Amniotic stem cell (primary cell): ENCODE measurements at places on chromosomes 12 and 14.
A peak's percentile ranks its signal among the peaks of the same experiment; 100 is the strongest.

DNA sequence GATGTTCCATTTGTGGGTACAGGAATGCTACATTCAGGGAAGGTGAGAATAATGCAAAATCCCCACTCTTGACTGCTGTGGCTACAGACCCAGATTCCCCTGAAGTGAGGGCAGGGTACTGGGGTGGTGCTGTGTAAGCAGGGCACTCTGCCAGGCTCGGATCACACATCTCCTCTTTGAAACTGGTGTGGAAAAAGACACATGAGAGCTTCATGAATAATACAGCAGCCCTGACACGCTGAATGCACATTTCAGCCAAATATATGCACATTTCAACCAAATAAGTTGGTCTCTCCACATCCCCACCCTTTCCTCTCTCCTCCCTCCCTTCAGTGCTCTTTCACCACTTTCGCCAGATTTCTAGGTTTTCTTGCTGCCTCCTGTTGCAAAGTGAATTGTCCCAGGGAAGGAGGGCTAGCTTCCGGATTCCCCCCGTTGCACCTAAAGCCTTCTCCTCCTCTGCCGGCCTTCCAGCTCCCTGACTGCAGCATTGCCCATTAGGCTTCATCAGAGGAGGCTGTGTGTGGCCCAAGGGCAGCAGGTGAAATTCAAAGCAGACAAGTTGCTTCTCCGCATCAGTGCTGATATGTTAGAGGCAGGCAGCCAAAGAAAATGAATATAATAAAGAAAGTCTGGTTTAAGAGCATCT lies 118.2 kb upstream of the TMCC3 start:
- DNase-seq, result no peak

- no peak for DNase-seq
These were observed 34.2 kb downstream of the PTPRB start for GRCh38 chr12:70603044-70603443.

- DNase-seq, result peak; percentile 23
These were observed 6.4 kb downstream of the ERG28 start for GRCh38 chr14:75654127-75654732.

- no peak for DNase-seq
These were observed 8.1 kb downstream of the KCNJ8 start for GRCh38 chr12:21766403-21766802.

GRCh38 chr12:46811185-46811584 lies 14.6 kb downstream of the SLC38A4 start:
- no peak for DNase-seq

GRCh38 chr14:100134586-100134985 lies 24.9 kb downstream of the DEGS2 start:
- no peak for DNase-seq

DNA sequence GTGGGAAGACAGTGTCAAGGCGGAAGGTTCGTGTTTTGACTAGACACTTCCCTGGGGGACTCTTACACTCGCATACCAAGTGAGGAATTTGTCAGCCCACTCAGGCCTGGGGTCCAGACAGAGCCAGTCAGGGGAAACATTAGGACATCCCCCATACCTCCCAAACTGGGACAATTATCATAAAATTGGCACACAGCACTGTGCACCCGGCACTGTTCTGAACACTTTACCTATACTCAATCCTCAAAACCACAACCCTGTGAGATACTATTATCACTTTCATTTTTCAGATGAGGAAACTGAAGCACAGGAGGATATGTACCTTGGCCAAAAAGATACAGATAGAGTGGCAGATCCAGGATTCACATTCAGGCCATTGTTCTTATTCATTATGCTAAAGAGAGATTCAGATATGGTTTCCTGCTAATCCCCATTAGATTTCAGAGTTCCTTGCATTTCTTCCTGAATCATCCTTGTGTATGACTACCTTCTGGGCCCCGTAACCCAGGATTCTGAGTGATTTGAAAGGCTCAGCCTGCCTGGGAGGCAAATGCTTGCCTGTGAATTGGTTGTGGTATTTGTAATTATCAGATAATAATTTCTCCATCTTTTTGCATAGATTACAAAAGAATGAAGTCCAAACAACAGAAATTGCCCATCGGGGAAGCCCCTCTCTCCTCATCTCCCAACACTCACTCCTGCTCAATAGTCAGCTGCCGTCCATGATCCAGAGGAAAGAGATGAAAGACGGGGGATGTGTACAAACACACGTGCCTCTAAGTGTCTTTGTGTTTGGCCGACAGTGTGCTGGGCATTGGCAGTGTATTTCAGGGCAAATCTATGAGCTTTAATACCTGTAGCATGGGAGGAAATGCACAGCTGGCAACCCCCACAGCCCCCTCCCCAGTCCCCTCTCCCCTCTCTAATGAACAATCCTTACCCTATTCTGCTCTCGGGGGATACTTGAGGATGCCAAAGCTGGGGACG lies 4.6 kb downstream of the TAC3 start:
- no peak for DNase-seq

DNA sequence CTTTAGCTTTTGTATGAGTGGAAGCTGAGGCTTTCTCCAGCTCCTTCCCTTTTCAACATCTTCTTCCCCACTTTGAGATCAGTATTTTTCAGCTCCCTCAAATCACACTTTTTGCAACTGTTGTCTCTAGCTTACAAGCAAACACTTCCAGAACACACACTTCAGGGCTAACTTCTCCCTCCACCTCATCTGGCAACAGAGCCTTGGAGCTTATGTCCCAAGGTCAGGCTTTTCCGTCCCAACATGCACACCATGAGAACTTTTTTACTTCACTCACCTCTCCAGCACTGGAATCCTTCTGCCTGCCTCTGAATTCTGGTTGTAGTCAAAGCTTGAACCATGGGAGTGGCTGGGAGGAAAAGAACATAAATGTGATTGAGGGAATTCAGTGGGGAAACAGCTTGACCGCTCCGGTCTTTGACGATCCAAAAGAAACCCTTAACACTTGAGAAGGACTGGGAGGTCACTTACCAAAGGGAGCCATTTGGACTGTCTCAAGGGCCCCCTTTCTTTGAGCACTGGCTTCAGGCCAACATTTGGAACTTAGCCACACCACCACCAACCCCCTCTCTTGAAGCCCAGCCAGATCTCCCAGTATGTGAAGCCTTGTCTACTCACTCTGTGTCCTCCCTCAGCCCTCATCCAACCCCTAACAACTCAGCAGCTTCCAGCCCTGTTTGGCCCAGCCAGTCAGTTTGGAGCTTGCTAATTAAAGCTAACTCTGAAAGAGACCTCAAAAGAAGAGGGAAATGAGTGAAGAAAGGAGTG lies 3.9 kb upstream of the BLOC1S1 start:
- no peak for DNase-seq

DNA sequence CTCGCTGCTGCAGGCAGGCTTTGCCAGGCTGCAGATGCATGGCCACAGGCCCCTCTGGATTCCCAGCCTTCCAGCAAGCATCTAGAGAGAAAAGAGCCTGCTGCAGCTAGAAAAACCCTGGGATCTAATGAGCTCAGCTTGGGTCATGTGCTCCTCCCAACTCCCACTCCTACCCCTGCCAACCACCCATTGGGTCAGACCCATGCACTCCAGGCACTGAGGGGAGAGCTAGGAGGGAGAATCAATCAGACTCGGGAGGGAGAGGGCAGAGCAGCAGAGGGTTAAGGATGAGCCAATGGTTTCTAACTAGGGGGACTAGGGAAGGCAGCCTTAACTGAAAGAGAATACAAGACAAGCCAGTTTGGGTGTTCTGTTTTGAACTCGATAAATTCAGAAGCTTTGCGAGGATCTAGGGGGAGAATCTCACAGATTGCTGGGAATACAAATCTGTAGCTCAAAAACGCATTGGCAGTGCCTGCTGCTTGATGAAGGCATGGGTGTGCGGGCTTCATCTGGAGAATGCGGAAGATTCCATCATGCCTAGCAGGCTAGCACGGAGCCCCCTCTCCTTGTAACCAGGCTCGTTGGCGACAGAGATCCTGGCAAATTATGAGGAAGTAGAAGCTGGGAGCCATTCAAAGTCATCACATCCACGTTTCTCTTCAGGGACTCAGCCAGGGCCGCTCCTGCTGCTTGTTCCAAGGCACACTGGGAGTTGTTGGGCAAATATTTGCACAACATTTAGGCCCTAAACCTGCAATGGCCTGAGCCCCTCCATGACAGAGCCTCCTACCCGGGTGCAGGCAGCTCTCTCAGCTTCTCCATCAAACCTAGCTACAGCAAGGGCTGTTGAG lies 56.4 kb downstream of the VCPKMT start:
- no peak for DNase-seq

- DNase-seq, result no peak
These were observed 3.5 kb upstream of the LTBR start for GRCh38 chr12:6380141-6381121.

- peak; percentile 69 for DNase-seq
These were observed 2.2 kb downstream of the BAZ1A start for GRCh38 chr14:34872822-34873588.

GRCh38 chr14:20550926-20551325 lies 9.9 kb downstream of the RNASE9 start:
- DNase-seq, result no peak

- DNase-seq, result no peak
These were observed 23.2 kb downstream of the PLXNC1 start for GRCh38 chr12:94171595-94171930.
